NCI-H1092 (cell line): ENCODE measurements at places on chromosomes 6 and 20.

DNA sequence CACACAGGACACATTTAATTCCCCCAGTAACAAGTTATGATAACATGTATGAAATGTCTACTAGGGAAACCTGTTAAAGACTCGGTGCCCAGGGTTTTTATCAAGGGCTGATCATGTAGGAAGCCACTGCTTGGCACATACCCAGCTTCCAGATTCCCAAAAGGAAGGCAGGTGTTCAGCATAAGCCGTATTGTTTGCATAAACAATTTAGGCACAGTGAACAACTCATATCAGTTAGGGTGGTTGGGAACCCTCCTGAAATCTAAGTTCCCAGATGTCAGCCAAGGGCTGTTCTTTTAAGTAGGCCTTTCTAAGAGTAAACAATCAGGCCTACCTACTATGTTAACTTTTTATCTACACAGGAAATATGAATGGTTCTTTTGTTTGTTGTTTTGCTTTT is 74.1 kb downstream of the ASXL1 start:
- no peak for DNase-seq

- no peak for DNase-seq
These were observed 536.3 kb downstream of the CDH26 start for GRCh38 chr20:60494476-60494875.

DNA sequence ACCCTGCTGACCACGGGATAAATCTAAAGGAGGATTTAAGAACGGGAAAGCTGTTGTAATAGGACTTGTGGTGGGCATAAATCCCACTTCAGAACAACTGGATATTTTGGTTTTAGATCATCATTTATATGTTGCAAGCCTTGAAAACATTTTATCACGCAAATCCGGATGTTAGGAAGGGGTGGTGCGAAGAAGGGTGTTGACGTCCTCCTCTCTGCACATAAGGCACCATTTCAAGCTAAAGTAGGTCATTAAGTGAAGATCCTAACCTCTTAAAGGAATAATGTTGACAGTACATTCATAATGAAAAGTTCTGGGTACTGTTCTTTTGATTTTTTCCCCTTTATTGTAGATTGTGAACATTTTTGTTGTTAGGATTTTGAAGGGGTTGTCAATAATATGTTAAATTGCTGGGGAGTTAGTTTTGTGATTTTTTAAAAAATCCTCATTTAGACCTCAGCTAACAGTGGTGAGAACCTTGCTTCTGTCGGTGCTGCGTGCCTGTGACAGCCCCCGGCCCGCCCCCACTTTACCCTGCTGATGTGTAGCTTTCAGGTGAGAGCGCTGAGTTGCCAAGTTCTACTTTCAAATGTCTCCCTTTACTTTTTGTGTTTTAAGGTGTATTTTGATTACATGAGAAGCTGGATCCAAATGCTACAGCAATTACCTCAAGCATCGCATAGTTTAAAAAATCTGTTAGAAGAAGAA is 88.8 kb downstream of the MAP3K4 start:
- DNase-seq, result no peak

- DNase-seq, result no peak
These were observed 149.1 kb downstream of the RIMS1 start for GRCh38 chr6:72035486-72035885.

- DNase-seq, result no peak
These were observed 131.8 kb upstream of the DOK5 start for GRCh38 chr20:54343634-54344033.
